ENCODE measurements at places on chromosomes 7 and 10.

DNA sequence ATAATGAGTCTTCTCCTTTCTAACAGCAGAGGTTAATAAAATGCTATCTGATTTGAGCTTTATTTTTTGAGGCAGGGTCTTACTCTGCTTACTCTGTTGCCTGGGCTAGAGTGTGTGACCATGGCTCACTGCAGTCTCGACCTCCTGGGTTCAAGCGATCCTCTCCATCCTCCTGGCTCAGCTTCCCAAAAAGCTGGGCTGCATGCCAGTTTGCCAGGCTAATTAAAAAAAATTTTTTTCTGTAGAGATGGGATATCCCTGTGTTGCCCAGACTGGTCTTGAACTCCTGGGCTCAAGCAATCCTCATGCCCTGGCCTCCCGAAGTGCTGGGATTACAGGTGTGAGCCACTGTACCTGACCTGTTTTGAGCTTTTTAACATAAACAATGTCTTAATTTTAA is 56.7 kb downstream of the SCD start:
- DNase-seq, result no peak

DNA sequence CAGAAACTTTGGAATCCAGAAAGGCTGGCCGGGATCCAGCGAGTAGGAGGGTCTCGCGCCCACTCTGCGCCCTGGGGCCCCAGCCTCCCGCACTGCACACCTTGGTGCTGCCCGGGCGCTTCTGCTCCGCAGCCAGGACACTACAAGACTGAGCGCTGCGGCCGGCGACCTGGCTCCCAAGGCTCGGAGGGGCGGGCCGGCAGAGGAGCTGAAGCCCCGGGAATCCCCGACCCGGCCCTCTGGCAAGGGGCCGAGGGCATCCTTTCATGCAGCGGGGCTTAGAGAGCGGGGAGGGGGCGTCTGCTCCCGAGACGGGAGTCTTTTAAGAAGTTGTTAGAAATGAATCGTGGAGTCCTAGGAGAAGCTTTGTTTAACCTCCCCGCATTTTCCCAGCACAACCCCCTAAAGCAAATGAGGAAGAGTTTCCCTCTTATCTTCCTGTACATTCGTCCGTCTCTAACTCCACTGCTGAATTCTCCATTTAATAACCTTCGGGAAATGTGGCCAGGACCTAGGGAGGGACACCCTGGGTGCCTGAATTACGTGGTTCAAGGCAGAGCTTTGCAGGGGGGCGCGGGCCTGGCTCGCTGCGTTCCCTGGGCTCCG is 1.1 kb downstream of the VWC2 start:
- peak; percentile 69 for DNase-seq

- peak; percentile 75 for DNase-seq
Measured at GRCh38 chr10:63819753-63820329, 298.6 kb downstream of the REEP3 start.

DNA sequence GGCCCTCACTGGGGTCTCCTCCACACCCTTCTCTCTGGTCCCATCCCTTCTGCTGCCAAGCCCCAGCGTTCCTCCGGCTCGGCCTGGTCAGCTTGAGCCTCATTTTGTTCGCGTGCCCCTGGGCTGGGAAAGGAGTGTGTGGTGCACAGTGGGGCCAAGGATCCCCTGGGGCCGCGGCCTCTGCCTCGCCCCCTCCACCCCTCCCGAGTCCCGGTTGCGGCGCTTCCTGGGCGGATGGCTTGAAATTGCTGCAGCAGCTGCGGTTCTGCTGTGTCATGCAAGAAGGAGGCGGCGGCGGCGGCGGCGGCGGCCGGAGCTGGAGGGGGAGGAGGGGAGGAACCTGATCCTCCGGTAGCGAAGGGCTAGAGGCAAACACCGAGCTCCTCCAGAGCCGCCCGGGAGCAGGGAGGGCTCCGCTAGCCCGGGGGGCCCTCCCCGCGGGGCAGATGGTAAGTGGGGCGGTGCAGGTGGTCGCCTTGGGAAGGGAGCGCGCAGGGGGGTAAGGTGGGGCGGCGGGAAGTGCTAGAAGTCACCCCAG is 217.8 kb upstream of the MKLN1 start:
- DNase-seq, result peak; percentile 93

DNA sequence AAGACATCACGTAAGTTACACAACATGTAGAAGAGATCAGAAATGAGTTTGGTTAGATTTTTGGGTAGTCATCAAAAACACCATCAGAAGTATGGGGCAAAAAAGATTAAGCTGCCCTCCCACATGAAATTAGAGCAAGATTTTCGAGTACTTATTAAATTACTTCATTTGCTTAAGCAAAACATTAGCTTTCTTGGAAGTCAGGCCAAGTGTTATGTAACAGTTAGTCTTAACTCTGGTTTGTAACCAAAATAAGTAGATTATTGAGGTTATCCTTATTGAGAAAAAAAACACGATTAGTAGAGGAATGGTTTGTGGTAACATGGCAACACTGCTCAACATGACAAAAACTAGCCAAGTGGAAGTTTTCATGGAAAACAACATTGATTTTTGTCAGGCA is 37.9 kb downstream of the HBP1 start:
- no peak for DNase-seq

DNA sequence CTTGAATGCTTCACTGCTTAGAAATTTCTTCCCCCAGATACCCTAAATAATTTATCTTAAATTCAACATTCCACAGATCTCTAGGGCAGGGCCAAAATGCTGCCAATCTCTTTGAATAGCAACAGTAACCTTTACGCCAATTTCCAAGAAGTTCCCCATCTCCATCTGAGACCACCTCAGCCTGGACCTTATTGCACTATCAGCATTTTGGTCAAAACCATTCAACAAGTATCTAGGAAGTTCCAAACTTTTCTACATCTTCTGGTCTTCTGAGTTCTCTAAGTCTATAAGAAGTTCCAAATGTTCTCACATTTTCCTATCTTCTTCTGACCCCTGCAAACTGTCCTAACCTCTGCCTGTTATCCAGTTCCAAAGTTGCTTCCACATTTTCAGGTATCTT is 1306.9 kb upstream of the SORCS1 start:
- no peak for DNase-seq

DNA sequence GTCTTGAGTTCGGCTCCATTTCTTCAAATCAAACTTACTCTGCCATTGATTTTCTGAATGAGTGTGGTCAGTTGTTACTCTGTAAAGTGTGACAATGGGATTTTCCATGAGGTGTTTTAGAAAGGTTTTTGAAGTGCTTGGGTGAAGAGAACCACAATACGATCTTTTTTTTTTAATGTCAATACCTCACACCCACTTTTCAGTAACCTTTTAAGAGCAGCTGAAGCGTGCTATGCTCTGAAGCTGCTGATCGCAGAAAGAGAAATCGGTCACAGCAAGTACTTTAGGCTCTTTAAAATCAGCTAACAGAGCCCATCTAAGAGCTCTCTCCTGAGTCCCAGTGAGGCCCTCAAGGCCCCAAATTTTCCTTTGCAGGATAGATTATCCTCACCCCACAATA is 34.4 kb upstream of the YAE1 start:
- no peak for DNase-seq

DNA sequence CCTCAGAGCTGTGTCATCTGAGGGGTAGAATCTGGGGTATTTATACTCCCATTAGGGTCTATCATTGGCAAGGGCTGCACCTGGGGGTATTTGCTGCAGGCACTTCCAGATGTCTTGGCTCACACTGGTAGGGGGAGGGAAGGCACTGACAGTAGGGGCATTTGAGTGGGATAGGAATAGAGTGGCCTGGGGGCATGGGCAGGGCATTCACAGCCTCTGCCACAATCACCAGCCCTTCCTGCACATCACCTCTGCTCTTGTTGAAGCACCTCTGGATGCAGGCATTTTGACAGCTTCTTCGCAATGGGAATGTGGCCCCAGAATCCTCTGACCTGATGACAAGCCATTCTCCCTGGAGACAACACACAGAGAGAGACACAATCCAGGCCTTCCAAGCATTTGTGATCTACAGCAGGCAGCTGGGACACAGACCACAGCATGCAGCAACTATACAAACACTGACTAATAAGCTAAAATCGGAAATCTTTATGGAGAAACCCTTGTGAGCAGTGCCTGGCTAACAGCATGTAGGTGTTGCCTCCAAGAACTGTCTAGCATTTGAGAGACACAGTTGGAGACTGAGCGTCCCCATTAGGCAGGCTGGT is 178.5 kb downstream of the KCNMA1 start:
- no peak for DNase-seq

GRCh38 chr10:52779541-52780390 is 7.2 kb upstream of the MBL2 start:
- no peak for DNase-seq

- no peak for DNase-seq
Measured at GRCh38 chr7:102064361-102065025, 222.2 kb upstream of the SH2B2 start.

DNA sequence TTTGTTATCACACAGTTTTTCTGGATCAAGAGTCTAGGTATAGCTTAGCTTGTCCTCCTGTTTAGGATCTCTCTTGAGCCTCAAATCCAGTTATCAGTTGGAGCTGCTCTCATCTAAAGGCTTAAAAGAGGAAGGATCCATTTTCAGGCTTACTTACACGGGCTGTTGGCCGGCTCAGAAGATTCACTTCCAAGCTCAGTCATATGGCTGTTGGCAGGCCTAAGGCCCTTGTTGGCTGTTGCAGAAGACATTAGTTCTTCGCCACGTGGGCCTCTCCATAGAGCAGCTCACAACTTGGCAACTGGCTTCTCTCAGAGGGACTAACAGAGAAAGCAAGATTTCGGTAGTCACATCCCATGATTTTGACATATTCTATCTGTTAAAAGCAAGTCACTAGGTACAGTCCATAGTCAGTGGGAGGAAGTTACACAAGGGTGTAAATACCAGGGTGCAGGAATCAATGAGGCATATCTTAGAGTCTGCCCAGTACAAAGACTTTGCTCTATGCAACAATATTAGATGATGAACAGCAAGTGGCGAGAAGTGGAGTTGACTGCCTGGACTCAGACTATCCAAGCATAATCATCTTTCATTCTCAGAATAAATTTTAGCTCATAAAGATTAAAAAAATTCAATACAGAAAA is 280.1 kb upstream of the MBL2 start:
- no peak for DNase-seq

DNA sequence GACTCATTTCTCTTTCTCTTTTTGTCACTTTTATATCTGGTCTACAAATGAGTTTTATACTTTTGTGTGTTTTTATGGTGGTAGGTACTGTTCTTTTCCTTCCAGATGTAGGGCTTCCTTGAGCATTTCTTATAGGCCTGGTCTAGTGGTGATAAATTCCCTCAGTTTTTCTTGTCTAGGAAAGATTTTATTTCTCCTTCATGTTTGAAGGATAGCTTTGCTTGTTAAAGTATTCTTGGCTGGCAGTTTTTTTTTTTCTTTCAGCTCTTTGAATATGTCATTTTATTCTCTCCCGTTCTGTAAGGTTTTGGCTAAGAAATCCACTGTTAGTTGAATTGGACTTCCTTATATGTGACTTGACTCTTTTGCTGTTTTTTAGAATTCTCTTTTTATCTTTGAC is 292.7 kb downstream of the RPS24 start:
- no peak for DNase-seq

- DNase-seq, result no peak
Measured at GRCh38 chr10:63723741-63724140, 202.5 kb downstream of the REEP3 start.

DNA sequence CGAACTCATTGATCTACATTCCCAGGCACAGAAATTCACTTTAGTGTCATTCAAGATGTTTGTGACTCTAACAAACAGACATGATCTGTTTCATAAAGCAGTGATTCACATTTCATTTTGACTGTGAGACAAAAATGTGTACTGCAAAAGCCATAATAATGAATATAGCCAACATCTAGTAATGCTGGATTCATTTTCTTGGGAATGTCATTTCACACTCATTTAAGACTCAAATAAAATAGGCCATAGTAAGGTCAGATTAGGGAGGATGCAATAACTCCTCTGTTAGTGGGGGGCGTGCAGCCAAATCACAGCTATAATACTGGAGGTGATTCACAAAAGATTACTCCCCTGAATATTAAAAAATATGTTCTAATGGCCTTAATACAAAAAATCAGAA is 566.6 kb upstream of the ZWINT start:
- no peak for DNase-seq

- no peak for DNase-seq
Measured at GRCh38 chr7:115293628-115294240, 371.8 kb downstream of the MDFIC start.

DNA sequence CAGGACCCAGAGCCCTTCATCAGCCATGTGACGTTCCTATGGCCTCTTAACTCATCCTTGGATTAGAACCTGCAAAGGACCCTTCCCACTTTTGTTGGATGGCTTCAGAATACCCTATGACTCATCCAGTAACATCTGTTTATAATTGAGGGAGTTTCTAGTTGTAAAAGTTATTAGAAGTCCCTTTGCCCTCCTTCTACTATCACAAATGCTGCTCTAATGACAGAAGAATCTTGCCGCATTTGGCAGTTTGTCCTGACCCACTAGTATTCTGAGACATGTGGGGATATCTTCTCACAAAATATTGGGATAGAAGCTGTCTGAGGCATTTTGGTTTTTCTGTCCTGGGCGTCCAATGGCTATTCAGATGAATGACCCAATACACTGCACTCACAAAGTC is 251.8 kb upstream of the TMEM72 start:
- DNase-seq, result no peak

DNA sequence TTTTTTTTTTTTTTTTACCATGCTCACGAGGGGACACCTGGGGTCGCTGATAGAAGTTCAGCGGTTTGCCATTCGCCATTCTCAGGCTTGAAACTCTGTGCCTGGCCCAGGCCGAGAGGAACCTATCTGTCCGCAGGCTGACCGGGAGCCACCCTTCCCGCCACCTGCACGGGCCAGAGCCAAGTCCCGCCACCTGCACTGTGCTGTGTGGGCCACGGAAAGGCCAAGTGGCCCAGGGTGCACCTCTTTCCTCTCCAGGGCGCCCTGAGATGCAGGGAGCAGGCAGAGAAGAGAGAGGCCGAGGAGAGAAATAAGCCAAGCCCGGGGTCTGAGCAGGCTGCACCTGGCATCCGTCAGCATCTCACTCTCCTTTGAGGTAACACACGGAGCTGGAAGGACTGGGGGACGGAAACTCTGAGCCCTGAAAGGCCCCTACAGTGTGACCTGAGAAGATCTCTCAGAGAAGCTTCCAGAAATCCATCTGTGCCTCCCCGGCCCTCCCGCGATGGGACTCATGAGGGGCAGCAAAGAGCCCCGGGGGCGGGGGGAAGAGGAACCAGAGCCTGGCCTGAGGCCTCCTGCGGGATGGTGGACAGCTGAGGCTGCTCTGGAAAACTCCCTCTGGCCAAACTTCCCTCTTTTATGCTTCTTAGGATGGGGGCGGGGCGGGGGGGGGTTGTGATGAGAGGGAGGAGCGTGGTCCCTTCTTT is 46.6 kb downstream of the PRKAG2 start:
- DNase-seq, result peak; percentile 68

GRCh38 chr7:150753826-150754603 is 16.8 kb downstream of the GIMAP5 start:
- no peak for DNase-seq

- no peak for DNase-seq
Measured at GRCh38 chr7:36224934-36225858, 72.1 kb downstream of the EEPD1 start.

All from Right ventricle myocardium inferior (tissue), 1 donor.